Stimulated activated CD8-positive, alpha-beta memory T cell treated with anti-CD3 and anti-CD28 coated beads, Interleukin-4, amount 100 ng/mL, for 48 hours (primary cell): ENCODE measurements at places on chromosomes 12 and 14.

DNA sequence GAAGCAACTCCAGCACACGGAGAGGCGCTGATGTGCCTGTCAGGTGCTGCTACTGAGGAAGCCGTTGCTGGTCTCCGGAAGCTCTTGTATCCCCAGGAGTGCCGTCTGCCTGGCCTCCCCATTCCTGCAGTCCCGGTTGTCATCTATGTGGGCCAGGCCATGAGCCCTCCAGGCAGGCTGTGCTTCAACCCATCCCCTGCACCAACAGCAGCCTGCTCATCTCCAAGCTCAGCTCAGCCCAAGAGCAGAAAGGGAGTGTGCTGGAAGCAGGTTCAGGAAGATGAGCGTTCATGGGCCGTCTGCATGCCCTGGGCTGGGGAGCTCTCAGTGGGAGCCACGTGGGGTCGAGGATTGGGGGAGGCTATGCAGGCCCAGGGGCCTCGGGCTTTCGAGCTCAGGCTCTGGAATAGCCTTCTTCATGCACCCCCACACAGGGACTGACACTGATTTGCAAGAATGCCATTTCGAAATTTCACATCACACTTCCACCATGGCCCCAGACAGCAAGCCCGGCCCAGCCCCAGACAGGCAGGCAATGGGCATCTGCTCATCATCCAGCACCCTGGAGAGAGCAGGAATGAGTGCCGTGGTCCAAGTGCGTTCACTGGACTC lies 164.5 kb downstream of the KIF26A start:
- no peak for DNase-seq

DNA sequence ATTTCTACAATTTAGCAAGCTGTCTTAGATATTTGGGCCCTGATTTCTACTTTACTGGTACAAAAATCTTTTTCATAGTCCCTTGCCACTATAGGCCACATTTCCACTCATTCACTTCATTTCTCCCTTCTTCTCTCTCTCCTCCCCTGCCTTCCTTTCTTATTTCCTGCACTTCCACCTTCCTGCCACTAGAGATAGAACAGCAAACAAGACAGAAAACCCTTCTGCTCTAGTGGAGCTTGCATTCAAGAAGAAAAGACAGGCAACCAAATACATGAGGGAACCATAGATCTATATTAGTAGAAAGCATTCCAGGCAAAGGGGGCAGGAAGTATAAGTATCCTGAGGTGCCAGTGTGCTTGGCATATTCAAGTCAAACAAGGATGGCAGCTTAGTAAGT lies 623.5 kb downstream of the FLRT2 start:
- DNase-seq: no peak

GRCh38 chr12:44837114-44837755 lies 38.9 kb downstream of the NELL2 start:
- no peak for DNase-seq

DNA sequence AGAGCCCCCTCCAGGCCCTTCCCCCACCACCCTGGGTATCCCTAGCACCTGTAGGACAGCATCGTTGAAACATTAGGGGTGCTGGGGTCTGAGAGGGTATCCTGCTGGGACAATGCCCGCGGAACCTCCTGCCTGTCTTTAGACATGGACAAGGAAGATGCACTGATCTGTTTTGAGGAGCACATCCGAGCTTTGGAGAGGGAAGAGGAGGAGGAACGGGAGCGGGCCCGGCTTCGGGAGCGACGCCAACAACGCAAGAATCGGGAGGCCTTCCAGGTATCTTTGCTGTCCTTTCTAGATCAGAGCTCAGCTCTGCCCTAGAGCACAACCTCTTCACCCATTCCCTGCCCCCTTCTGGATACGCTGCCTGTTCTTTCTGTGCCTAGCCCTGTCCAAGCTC lies 13.2 kb downstream of the PRPF40B start:
- no peak for DNase-seq

GRCh38 chr12:124617615-124618014 lies 50.2 kb upstream of the NCOR2 start:
- DNase-seq: no peak

GRCh38 chr12:117680312-117680711 lies 288.5 kb downstream of the KSR2 start:
- no peak for DNase-seq

DNA sequence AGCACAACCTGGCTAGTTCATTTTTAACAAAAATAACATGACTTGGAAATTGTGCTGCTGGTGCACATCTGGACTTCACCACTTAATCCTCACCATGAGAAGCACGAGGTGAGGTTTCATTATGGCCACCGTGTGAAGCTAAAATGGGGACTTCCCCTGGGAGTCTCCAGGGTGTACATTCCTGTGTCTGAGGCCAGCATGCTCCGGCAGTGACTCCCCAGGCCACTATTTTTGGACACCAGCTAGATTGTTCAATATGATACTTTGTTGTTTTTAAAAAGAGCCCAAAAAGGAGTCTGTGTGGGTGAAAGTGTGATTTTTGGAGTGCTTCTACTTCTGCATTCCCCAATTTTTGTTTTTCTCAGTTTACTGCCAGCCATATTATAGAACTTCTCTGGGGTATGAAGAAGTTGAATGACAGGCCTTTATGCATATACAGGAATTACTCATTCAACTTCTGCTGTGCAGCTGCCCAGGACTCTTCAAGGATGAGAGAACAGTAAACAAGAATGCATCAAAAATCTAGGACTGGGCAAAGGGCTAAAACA lies 16.9 kb upstream of the AICDA start:
- no peak for DNase-seq

DNA sequence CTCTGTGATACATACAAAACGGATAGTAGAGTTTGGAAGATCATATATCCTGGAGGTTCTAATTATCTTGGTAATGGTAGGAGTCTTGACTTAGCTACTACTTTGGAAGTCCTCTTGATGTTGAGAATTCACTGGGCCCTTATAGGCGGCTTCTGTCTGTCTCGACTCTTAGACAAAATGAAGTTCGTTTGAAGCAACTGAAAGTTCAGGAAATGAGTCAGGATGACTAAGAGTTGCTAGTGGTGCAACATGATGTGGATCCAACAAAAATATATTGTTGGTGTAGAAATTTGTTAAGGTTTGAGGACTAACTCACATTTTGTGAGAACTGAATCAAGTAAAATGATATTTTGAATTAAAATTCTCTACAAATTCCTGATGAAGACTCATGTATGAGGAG lies 272.7 kb downstream of the AEBP2 start:
- no peak for DNase-seq

DNA sequence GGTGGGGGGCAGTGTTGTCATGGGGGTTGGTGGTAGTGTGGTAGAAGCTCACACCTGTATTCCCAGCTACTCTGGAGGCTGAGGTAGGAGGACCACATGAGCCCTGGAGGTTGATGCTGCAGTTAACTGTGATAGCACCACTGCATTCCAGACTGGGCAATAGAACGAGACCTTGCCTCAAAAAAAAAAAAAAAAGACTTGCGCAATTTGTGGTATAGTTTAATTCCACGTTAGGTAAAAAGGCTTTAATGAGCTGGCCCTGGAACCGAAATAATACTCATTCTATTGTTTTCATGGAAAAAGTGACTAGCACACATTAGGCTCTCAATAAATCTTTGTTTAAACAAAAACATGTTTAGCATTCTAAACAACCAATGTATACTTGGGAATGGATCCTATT lies 25.4 kb upstream of the NAP1L1 start:
- no peak for DNase-seq
